MG63 (cell line): ENCODE measurements at places on chromosomes 16 and 17. TPM values are rescaled to one million over a fixed set of nuclear protein-coding genes. Genes with fewer than 3 reads are reported as not detected.

GRCh38 chr17:8963647-8964258 is 1.8 kb downstream of the PIK3R5 start:
- DNase-seq, result no peak

DNA sequence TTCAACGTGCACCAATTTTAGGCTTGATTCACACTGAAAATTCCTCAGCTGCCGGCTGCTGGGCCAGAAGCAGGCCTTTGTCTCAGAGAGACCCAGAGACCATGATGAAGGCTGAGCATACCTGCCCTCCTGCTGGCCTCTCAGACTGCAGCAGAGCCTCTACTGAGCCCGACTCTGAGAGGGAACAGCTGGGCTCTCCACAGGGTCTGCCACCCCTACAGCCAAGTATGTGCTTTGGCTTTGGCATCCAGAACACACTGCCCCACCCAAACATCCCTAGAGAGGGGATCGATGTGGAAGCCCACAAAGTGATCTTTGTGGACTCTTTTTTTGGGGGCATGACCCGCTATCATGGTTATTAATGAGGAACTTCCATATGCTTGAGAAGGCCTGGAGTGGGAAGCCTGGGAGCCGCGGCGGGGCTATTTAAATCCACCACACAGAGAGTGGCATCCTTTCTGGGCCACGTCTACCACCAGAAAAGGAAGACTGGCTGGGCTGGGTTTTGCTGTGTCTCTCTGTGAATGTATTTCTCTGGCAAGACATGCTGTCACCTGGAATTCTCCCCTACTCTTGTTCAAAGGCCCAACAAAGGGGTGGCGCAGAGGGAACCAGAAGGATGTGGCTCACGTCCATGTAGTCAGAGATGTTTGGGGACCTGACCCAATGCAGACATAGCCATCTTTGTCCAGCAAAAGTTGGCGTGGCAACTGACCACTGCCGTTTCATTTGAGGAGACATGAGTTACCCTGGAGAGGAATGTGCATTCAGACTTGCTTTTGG is 69.3 kb downstream of the GNAO1 start:
- DNase-seq, result no peak

GRCh38 chr17:31513731-31514427 is 122.4 kb downstream of the RAB11FIP4 start:
- DNase-seq, result no peak

- DNase-seq, result no peak
These were observed 825 bp downstream of the HASPIN start for GRCh38 chr17:3724378-3725077.

DNA sequence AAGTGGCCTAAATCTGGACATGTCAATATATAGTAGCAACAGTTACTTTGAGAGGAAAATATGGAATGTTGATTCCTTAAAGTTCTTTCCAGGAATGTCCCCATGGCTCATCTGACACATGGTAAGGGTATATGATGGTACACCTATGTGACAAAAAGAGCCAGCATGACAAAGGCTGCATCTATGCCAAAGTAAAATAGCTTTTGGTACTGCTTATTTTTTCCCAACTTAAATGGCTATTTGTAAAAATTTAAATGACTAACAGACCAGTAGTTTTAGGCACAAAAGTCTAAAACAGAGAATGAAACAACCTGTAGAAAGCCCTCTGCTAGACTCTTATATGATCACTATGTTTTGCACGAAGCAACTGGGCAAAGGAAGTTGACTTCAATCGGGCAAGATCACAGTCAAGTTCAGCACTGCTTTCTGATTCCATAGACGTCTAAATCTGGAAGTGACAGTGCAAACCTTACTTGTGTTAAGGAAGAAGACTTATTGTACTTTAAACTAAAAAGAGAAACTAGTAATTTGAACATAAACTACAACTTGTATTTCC is 135.1 kb downstream of the SKAP1 start:
- no peak for DNase-seq

DNA sequence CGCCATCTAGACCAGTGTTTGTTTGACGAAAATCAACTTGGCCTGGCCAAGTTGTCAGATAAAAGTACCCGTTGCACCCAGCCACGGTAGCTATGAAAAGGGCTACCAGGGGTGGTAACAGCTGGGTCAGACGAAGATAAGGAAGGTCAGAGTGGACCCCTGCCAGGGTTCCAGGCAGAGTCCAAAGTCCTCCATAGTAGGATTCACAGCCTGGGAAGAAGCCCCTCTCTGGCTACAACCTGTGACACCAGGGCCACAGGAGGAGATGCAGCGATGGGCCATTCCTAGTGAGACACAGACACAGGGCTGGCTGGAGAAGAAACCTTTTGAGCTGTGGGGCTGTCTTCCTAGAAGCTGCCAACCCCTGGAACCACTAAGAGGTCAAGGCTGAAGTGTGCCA is 39.3 kb downstream of the MEAK7 start:
- DNase-seq, result no peak

GRCh38 chr17:19005137-19005773 is 691 bp upstream of the FAM83G start:
- no peak for DNase-seq

DNA sequence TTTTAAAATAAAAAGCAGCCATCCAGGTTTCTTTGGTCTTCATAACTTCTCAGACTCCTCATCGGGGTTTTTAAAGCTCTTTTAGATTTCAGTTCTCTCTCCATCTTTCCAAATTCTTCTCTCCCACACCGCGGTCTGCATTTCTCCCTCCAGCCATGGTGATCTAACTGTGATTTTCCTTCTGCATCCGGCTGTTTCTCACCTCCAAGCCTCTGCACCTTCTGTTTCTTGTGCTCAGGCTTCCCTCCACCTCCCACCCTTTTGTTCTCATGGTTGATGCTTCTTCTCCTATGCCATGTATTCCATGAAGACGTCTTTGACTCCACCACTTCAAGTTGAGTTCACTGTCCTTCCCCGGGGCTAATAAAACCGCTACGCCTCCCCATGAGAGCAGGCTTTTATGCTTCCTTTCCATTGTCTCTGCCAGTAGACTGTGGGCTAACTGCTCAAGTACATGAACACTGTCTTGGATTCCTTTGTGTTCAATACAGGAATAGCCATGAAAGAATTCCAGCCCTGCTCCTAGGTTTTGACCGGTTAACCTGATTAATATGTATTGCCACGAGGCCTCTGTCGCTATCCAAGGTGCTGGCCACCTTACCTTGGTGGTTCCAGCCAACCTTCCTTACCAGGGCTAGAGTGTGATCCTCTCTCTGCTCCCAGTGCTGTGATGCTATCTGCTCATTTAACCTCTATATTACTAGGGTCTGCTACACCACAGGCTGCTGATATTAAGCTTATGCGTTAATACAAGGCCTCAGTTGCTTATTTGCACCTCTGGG is 625.1 kb downstream of the HS3ST4 start:
- no peak for DNase-seq

GRCh38 chr17:83175822-83176622 is 96.6 kb downstream of the METRNL start:
- DNase-seq, result no peak

GPR142 gene
- not detected in 2 replicates for total RNA-seq

CHST5 gene
- total RNA-seq, result not detected in 2 replicates

KRTAP4-1 gene
- total RNA-seq, result not detected in 2 replicates

SLC6A4 gene
- total RNA-seq, result not detected in 2 replicates

SULT1A2 gene
- total RNA-seq, result not detected in 2 replicates

NACA2 gene
- total RNA-seq, result 0.43 TPM in 1 of 2 replicates, not detected in the other

PHF23 gene
- total RNA-seq, result 34.4 and 62.7 TPM in 2 replicates

CPSF4L gene
- total RNA-seq, result not detected in 2 replicates
